ENCODE measurements at places on chromosomes 5 and 9.

GRCh38 chr5:40774623-40775022, 18.9 kb upstream of the TTC33 start:
- DNase-seq, result peak; percentile 22

DNA sequence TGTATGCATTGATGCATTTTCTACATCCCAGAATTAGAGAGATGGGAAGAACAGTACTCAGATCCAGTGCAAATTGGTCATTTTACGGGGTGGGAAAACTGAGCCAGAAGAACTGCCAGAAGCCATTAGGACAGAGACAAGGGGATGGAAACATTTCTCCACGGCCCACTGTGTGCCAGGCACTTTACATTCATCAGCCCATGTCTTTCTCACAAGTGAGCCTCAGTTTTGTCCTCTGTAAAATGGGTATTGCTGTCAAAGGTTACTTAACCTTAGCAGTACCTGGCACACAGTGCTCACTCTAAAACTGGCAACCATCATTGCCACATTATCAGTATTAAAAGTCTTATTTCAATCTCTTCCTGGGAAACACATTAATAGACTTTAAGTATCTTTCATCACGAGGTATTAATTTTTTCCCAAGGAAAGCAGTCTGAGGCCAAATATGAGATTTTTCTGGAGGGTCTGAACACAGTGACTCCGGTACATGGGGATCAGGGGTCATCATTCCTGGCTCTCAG, 5.2 kb downstream of the DUSP1 start:
- peak; percentile 47 for DNase-seq

DNA sequence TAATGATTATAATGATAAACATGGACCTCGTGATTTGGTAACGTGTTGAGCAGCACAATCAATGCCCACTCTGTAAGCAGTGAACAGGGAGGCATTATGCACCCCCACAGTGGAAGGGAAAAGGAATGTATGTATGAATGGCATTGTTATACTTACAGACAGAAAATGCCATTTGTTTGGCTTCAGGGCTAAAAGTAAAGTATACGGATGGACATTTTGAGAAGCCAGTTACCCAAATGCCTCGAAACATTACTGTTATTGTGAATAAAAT, 260.2 kb upstream of the PPP1R2B start:
- no peak for DNase-seq

- no peak for DNase-seq
These were observed 43.7 kb upstream of the ITGA1 start for GRCh38 chr5:52743970-52744369.

DNA sequence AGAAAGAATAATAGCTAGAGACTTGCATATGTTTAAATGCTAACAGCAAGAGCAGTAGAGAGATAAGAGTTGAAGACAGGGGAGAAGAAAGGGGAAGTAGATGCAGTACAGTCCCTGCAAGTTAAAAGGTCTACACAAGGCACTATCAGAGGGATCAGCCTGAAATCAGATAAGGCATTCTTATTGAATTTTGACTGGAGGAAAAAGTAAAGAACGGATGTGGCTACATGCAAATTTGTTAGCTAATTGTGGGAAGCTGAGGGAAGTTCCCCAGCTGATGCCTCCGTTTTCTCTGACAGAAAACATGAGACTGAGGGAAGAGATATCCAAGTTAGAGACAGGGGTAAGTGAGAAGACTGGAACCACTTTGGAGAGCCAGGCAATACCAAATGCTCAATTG, 12.9 kb upstream of the RHOBTB3 start:
- DNase-seq, result peak; percentile 57

DNA sequence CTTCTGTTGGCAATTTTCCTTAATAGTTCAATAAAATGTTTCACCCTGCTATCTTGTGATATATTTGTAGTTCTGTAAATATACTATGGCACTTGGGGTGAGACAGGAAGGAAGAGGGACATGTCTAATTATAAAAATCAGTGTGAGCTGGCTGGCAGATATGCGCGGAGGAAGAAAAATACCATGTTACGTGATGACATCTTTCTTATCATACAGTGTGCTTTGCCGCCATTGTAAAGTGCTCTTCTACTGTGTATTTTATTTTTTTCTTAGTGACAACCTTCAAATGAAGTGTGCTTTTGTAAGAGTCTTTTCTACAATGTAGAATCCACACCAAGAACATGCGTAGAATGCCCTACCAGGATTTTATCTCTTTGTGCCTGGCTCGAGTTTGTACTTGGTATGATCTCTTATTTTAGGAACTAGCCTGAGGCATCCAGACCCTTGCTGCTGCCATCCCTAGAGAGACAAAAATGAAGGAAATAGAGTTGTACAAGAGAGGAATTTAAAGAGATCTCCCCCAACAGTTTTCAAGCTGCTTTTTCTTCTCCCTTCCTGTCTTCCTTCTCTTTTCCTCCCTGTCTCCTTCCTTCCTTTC, 46.7 kb upstream of the RIOK2 start:
- no peak for DNase-seq

DNA sequence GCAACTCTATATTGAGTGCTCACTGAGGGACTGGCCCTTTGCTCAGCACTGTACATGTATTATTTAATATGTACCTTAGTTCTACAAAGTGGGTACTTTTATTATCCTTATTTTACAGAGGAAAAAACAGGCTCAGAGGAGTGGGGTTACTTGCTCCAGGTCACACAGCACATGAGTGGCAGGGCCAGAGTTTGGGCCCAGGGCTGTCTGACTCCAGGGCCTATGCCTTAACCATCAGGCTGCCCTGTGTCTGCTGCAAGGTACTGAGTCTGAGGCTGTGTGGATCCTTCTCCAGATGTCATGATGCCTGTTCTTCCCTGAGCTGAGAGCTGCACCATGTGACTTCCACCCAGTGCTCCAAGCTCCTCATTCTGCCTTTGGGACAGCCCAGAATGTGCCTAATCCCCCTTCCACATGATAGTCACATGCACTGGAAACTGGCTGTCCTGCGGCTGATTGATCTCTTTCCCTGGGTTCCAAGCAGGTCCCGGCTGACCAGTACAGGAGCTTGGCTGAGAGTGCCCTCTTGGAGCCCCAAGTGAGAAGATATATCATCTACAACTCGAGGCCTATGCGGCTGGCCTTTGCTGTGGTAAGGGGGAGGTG, 15.4 kb downstream of the TMEM268 start:
- no peak for DNase-seq

DNA sequence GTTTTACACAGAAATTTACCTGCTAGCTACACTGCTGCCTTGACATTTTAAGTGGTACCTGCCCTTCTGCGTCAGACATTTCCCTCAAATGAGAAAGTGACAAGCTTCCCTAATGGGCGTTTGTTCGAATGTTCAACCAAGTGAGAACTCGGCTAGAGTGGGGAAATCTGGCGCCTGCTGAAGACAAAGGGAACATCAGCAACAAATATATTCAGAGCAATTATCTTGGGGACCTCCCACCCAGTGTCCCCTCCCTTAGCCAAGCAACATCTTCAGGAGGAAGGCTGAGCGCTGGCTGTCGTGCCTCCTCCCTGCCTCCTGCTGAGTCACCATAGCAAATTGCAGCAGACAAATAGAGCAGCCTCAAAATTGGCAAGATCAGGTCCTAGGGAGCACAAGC, 57.1 kb downstream of the MFAP3 start:
- no peak for DNase-seq

DNA sequence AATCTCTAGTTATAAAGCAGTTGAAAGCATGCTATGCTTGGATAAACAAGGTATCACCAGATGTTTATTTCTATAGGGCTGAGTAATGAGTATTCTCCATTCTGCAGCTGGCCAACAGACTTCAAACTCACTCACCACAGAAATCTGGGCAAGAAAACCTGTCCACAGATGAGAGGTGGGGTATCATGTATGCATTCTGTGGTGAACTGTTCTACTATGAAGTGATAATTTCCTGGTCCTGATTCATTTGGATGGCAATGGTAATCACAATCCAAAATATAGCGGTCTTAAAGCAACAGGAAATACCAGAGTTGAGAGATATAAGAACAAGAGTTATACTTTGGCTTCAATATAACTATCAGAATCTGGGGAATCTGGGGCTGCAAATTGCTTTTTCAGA, 65.9 kb upstream of the EFNA5 start:
- DNase-seq, result no peak

- DNase-seq, result no peak
These were observed 10.7 kb downstream of the PDLIM4 start for GRCh38 chr5:132267931-132268768.

DNA sequence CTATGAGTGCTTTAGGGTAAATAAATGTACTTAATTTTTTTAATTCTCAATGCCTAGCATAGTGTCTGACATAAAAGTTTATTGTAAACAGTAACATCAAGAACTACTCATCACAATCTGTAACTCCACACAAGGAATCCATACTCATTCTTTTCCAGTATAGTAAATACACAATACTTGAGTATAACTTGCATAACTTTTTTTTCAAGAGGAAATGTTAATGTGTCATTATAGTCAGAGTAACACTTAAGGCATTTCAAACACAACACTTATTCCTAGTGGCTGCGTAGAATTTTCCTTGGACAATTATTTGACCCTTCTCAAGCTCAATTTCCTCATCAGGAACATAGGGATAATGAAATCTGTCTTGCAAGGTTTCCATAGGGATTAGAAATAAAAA, 584.3 kb downstream of the CAAP1 start:
- DNase-seq, result no peak

DNA sequence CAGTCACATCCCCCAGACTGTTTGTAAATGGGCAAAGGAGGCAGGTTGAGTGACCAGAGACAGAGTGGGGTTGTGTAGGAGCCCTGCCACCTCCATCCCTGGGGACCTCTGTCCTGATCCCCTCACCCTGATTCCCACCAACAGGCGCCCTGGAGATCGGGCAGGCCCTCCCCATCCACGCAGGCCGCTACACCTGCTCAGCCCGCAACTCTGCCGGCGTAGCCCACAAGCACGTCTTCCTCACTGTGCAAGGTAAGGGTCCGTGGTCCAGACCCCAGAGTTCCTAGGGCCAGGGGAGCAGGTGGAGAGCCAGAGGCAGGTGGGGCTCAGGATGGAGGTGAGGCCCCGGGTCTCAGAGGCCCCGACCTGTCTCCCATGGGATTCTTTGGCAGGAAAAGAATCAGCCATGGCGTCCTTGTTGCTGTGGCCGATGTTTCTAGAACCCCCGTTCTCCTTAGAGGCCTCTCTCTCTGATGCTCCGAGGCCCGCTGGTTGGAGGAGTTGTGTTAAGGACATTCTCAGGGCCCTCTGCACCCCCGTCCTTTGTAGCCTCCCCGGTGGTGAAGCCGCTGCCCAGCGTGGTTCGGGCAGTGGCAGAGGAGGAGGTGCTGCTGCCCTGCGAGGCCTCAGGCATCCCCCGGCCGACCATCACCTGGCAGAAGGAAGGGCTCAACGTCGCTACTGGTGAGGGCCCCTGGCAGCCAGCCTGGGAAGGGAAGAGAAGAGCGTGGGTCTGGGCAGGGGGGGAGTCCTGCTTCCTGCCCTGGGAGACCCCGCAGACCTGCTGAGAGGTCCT, 41.9 kb upstream of the ASS1 start:
- DNase-seq, result no peak

DNA sequence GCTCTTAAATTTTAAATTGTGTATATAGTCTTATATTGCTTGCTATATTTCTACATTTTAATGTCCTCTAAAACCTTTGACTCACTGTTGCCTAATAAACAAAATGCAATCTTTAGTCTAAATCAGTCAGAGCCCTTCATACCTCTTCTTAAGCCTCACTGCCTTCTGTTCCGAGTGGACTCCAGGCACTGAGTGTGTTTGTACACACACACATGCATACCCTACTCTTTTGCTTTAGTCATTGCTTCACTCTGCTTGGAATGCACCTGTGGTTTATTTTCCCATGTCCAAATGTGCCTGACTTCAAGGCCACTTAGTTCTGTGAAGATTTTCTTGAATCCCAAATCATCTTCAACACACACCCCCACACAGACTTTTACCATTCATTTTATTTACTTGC, 60.9 kb downstream of the SLC12A2 start:
- no peak for DNase-seq

DNA sequence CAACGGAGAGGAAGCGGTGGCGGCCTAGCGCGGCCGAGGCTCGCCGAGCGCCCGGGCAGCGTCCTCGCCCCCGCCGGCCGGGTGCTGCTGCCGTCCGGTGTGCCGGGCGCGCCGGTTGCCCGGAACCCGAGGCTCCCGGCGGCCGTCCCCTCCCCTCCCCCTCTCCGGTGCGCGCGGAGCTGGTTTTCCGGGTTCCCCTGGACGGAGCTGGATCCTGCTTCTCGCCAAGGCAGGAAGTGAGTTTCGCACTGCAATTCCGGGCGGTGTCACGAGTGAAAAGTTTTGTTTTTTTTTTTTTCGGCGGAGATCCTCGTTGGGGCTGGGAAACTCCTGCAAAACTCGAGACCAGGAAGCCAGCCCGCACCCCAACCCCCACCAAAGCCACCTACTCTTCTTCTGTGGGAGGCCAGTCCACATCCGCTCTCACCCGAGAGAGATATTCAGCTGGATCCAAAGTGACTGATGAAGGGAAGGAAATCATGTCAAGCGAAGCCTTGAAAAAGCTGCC, at the start of gene ERBIN:
TSS of gene ERBIN (plus strand) at position 300 of the 508 bp plus-strand sequence. CDS start 66,144 bp downstream, outside the sequence.
- peak; percentile 74 for DNase-seq

- peak; percentile 52 for DNase-seq
These were observed 21.9 kb upstream of the FSD1L start for GRCh38 chr9:105425816-105426433.

DNA sequence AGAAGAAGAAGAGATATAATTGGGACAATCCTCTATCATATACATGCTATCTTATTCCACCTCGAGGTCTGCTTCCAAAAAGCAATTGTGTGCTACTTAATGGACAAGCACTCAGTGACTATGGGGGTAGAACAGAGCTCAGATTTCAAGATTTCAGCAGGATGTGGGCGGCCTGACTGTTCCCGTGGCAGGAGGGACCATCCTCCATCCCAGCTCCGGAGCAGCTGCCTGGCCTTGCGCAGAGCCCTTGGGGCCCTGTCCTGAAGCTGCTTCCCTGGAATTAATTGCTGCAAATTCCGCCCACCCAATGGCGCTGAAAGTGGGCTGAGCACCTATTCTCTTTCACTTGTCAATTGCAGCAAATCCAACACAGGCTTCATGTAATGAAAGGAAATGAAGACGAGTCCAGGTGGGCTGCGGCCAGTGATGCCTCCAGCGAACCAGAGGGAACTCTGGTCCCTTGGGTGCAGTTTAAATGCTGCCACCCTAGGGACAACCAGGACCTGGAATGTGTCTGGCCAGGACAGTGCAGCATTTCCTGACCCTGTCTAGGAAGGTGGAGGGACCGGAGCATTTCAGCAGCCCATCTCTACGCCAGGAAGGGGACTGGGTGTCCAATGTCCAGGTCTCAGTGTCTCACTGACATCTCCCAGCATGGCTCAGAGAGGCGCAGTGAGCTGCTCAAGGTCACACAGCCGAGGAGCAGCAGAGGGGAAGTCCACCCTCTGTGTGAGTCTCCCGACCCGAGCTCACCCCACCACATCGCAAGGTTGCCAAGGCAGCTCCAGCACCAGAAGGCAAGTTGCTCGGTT, 50.5 kb upstream of the FCN1 start:
- DNase-seq, result no peak

All from NAMALWA (cell line).